ENCODE measurements at places on chromosomes 3 and 15.

DNA sequence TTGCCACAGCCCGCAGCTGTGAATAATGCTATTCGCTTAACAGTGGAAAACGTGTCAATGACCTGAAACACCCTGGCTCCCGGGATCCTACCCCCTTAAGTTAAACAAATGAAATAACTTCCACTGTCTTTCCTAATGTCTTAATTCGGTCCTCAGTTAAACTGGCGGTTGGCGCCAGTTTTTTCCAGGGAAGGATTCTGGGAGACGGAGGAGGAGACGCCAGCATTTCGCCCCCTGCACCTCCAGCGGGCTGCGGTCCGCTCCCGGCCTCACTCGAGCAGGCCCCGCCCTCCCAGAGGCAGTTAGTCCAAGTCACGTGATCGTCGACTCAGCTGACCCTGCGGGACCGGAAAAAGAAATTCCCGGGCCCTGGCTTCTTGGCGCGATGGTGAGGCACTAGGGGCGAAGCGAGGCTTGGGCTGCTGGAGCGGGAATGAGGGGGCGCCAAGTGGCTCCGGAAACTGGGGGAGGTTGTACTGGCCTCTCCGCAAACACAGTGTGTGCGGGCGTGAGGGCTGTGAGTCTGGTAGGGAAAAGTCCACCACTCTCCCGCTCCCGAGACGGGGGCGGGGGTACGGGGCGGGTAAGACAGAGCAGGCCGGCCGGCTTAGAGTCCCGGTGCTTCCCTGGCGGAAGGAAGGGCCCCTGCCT is at the start of gene COMMD4:
Gene COMMD4 (plus strand): TSS at position 359 of the 651 bp plus-strand sequence. CDS start 27 bp downstream, at position 386.
- DNase-seq: peak; percentile 46

- no peak for DNase-seq
Measured at GRCh38 chr3:169804681-169805080, 8.0 kb upstream of the LRRIQ4 start.

DNA sequence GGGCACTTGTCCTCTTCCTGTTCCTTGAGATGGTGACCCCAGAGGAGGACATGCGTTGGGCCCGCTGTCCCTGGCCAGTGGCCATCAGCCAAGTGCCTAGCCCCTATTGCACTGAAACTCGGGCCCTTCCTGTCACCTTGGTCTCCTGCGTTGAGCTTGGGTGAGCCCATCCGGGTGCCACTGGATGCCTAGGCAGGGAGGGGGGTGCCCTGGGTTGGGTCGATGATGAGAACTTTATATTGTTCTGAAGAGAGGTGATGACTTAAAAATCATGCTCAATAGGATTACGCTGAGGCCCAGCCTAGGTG is 221.8 kb downstream of the SNRPN start:
- DNase-seq: no peak

- no peak for DNase-seq
Measured at GRCh38 chr3:93867425-93867824, 106.3 kb downstream of the PROS1 start.

DNA sequence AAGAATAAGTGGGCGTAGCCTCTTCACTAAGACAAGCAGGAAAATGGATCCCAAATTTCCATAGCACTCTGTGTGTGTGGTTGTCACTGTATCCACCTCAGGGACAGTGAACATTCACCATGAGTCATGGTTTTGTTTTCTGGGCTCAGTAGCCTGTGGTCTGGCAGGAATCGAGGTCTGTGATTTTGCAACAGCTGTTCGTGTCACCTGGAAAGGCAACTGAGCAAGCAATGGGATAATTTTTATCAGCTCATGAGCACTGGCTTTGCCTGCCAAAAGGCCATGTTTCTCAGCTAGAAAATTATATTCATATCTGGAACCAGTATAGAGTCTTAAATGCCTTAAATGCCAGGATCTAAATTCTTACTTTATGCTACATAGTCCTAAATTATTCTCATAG is 60.9 kb downstream of the STRIT1 start:
- no peak for DNase-seq

DNA sequence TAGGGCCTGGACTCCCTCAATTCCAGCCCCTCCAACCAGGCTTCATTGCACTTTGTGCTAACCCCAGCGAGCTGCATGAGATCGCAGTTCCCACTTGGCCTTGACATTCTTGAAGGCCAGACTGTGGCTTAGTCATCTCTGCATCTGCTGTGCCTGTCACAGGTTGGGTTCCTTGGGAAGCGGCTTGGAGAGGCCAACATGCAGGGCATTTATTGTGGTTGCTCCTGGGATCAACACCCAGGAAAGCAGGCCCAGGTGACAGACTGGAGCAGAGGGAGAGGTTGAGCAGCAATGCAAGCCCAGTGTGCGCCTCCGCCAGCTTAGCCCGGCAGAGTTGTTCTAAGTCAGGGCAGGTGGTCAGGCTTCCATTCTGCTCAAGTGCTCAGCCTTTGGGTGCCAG is 10.5 kb downstream of the ABCF3 start:
- DNase-seq: no peak

DNA sequence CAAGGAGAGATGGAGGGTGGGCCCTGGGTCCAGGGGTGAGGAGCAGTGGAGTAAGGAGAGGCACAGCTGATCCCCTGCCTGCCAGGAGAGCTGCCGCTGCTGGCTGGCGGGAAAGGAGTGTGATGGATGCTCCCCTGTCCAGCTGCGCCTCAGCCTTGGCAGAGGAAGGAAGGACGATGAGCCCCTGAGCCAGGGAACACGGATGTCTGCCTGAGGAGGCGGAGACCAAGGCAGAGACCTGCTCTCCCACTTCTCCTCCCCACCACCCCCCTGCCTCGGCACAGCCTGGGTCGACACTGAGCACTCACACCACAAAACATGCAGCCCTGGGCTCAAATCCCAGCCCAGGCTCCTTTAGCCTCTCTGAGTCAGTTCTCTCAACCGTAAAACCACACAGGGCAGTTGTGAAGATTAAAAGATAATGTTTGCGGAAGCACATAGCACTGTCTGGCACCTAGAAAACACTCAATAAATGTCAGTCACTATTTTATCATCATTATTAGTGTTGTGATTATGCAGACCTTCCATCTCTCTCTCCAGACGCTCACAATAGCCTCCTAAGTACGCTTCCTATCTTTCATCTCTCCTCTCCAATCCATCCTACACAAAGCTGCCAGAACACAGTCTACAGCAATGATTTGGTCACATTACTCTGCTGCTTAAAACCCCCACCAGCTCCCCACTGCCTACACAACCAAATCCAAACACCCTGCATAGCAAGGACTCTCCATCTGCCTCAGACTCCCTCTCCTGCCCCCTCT is 52.2 kb downstream of the SEMA5B start:
- DNase-seq: no peak

DNA sequence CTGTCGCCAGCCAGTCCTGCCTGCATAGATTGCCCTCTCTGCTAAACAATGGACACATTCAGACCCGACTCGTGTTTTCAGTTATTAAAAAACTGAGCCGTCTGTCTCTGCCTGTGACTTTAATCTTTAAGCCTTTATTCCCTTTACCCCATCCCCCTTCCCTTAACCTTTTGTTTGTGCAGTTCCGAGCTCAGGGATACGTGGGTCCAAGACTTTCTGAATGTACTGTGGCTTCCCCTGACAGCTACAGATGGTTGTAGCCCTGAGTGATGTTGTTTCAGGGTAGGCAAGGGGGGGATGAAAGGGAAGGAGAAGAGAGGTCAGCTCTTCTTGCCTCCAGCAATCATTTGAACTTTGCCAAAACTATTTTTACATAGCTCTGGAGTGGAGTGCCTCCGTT is 44.6 kb downstream of the EEFSEC start:
- no peak for DNase-seq

GRCh38 chr3:53650928-53651661 is 156.7 kb downstream of the CACNA1D start:
- no peak for DNase-seq

DNA sequence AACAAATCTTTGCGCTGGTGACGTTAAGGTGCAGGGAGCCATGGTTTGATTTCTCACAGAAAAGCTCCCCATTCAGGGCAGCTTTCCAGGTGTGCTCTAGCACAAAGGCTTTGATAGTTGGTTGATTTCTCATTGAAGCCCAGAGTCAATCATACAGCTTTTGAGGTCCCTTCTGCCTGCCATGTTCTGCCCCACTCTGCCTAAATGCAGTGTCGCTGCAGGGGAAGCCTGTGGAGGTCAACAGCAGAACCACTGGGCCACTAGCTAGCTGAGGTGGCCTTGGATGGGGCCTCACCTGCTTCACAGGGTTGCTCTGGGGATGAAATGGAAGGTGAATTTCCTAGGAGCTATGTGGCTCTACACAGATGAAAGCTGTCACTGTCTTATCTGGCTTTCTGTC is 278.3 kb downstream of the TLE3 start:
- no peak for DNase-seq

- DNase-seq: no peak
Measured at GRCh38 chr3:134377896-134378295, 3.6 kb upstream of the AMOTL2 start.

- no peak for DNase-seq
Measured at GRCh38 chr3:53545310-53545995, 51.0 kb downstream of the CACNA1D start.

- no peak for DNase-seq
Measured at GRCh38 chr15:23647421-23648370, at the start of gene MAGEL2. MAGEL2 (minus strand) TSS chr15:23647867; CDS start chr15:23647742, 125 bp downstream.

GRCh38 chr15:85588677-85589076 is 206.0 kb downstream of the KLHL25 start:
- DNase-seq: no peak
